ENCODE measurements at places on chromosomes 4 and X. TPM values are rescaled to one million over a fixed set of nuclear protein-coding genes. Genes with fewer than 3 reads are reported as not detected.

GRCh38 chr4:65653740-65654361 lies 16.4 kb downstream of the EPHA5 start:
- no peak for DNase-seq
- no peaks in the 10 kb centered on the region for H3K27me3 ChIP-seq
- H3K27ac ChIP-seq = no peak overlapping the region
- no peak overlapping the region for H3K4me3 ChIP-seq

- no peaks in the 10 kb centered on the region for H3K27me3 ChIP-seq
- no peak overlapping the region for H3K4me3 ChIP-seq
- no peak overlapping the region for H3K27ac ChIP-seq
- no peak for DNase-seq
- no peaks in the 10 kb centered on the region for H3K4me1 ChIP-seq
These were observed 66.2 kb downstream of the MAB21L2 start for GRCh38 chr4:150648123-150648522.

DNA sequence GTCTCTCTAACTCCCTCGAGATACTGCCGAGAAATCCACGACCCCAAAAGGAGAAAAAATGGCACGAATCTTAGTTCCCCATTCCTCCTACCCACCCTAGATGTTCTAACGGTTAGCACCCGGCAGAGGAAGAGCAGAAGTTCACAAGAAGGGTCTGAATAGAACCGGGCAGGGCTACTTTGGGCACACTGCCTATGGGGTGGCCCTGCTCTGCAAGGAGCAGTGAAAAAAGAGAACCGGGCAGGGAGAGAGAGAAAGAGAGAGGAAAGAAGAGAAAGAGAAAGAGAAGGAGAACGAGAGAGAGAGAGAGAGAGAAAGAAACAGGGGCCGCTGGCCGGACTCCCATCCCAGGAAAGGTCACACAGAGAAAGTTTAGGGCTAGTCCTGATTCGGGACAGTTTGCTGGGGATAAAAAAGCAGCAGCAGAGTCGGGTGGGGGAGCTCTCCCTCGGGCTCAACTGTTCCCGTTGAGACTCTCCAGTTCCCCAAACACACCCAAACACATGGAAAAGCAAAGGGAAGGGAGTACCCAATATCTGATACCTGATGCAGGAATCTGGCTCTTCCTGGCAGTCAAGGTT lies 468 bp downstream of the GLA start:
- DNase-seq = no peak
- H3K36me3 ChIP-seq = no peaks in the 10 kb centered on the region
- H3K27ac ChIP-seq = peak overlapping the region; percentile 85
- peak overlapping the region; percentile 77 for H3K4me3 ChIP-seq
- peaks cover 15% of the 10 kb centered on the region for H3K4me1 ChIP-seq

DNA sequence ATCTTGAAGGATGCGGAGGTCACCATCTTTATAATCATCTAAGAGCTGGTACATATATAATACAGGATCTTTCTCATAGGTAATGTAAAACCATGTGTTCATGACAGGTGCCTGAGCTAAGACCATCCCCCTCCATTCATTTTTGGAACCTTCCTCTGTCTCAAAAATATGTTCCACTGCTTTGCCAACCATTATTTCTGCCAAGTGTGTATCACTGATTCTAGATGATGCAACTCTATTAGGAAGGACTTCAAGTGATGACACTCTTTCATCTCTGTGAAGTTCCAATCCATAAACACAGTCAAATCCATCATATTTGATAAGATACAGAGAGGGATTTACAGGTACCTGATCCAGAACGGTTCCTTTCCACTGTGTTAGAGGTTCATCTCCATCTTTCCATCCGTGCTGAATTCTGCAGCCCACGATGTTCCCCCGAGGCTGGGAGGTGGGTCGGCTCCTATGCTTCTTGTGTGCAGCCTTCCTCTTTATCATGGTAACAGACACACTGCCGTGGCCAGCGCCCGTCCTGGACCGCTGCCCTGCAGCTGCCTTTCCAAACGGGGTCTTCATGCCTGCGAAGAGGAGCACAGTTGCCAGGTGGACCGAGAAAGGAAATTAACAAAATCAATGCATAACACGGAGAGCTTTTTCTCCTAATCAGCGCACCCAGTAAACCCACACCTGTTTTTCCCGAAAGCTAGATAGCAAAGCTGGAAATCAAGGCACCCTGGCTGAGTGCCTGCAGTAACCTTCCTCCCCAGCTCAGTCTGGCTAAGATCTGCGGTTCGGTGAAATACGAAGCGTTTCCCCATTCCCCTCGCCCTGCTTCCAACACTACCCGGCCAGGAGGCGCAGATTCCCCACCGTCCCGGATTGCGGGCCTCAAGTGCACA lies 718 bp downstream of the SPIN3 start:
- no peaks in the 10 kb centered on the region for H3K36me3 ChIP-seq
- H3K4me1 ChIP-seq = peaks cover 6% of the 10 kb centered on the region
- peak overlapping the region; percentile 33 for H3K4me3 ChIP-seq
- no peak for DNase-seq

DNA sequence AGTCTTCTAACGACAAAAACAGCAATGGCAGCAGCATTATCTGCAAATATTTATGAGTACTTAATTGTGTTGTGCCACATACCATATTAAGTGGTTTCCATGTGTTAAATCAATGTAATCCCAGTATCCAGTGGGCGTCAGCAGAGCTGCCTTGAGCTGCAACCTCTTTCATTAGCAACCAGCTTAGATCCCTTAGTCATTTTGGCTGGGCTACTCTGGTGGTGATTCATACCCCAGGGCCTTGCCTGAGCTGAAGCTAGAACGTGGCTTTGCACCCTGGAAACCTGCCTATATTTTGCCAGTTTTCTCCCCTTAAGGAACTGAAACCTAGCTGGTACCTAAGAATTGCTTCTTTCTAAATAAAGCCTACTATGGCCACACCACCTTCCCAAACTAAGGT lies 474.3 kb upstream of the FTHL17 start:
- H3K4me1 ChIP-seq = no peaks in the 10 kb centered on the region
- no peaks in the 10 kb centered on the region for H3K27me3 ChIP-seq
- no peaks in the 10 kb centered on the region for H3K36me3 ChIP-seq
- H3K27ac ChIP-seq = no peak overlapping the region
- DNase-seq = no peak

GRCh38 chr4:115596265-115597001 lies 483.0 kb upstream of the NDST4 start:
- H3K36me3 ChIP-seq = no peaks in the 10 kb centered on the region
- DNase-seq = no peak
- no peak overlapping the region for H3K4me3 ChIP-seq
- no peak overlapping the region for H3K27ac ChIP-seq

DNA sequence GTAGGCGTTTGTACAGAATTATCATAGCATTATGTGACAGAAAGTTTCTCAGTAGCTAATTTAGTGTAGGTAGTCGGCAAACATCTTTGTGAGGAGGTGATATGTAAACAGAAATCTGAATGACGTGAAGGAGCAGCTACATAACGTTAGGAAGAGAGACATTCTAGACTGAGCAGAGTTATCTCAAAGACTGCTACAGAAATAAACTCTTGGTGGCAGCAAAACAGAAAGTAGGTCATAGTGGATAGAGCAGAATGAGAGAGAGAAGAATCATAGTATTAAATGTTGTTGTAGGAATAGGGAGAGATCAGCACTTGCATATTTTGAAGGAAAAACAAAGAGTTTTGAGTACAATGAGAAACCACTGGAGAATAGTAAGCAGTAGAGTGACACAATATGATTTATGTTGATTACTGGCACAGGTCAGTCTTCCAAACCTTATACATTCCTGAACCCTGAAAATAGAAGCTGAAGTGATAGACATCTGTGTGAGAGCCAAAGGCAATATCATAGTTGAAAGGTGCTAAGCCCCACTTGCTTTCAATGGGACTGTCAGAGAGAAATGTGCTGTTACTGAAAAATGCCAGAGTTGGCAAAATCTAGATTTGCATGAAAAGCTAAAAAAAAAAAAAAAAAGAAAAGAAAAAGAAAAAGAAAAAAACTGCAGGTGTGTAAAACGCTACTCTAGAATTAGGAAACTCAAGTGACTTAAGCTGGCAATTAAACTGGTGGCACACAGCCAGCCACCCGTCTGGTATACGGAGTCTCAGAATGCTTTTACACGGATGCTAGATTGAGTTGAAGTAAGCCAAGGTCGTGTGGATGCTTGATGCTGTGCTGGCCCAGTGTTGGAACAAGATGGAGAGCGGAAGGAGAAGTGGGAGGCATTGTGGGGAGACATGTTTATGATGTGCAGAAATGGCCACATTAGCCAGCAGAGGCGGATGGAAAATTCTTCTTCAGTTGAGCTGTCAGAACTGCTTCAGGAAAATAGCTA lies 750.2 kb upstream of the HS3ST1 start:
- H3K4me1 ChIP-seq = no peaks in the 10 kb centered on the region
- no peaks in the 10 kb centered on the region for H3K36me3 ChIP-seq
- H3K27ac ChIP-seq = no peak overlapping the region
- H3K27me3 ChIP-seq = no peaks in the 10 kb centered on the region
- DNase-seq = no peak

DNA sequence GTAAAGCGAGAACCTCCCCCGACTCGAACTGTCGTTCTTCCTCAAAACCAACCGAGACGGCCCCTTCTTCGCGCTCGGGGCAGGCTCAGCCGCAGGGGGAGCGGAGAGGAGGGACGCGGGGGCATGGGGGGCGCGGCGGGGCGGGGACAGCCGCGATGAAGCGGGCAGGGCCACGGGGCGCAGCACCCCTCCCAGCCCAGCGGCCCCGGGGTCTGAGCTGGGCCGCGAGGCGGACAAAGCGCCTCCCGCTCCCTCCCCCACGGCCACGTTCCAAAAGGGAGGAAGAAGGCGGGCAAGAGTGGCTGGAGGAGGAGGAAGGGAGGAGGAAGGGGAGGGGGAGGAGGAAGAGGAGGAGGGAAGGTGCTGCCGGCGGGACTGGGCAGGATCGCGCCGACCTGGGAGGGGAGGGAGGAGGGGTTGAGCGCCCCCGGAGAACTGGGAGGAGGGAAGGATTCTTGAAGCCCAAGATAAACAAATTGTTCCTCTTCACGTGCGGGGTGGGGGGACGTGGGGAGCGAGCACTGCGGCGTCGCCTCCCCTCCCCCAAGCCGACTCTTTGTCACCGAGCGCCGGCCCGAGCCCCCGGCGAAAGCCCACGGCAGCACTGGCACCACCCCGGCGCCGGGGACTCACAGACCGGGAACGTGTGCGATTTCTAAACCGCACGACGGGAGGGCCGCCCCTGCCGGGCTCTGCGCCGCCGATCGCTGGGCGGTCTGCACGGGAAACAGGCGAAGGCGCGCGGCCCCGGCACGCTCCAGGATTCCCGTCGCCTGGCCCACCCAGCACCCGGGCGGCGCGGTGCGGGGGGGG lies 2.9 kb downstream of the MAML3 start:
- H3K27ac ChIP-seq = peak overlapping the region; percentile 76
- peak overlapping the region; percentile 83 for H3K4me3 ChIP-seq
- no peaks in the 10 kb centered on the region for H3K36me3 ChIP-seq
- DNase-seq = peak; percentile 77
- peaks cover 42% of the 10 kb centered on the region for H3K4me1 ChIP-seq
- no peaks in the 10 kb centered on the region for H3K27me3 ChIP-seq

- H3K27me3 ChIP-seq = no peaks in the 10 kb centered on the region
- H3K4me1 ChIP-seq = no peaks in the 10 kb centered on the region
- no peaks in the 10 kb centered on the region for H3K36me3 ChIP-seq
- no peak overlapping the region for H3K27ac ChIP-seq
- no peak for DNase-seq
- no peak overlapping the region for H3K4me3 ChIP-seq
These were observed 63.8 kb downstream of the DLG3 start for GRCh38 chrX:70508296-70508911.

DNA sequence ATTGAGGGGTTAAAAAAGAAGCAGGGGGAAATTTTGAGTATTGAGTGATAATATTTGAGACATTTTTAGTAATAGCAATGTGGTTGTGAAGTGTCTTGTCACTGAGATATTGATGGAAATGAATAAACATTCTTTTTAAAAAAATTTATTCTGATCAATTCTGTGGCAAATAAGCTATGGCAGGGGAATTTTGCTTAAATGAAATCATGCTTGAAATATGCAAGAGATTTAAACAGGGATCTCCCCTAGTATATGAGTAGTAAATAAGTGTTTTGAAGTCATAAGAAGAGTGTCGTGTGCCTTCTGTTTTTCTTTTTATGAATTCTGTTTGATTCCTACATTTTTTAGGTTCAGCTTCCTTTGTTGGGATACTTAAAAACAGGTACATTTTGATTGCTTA lies 23.2 kb downstream of the IL15 start:
- H3K27me3 ChIP-seq = no peaks in the 10 kb centered on the region
- no peak overlapping the region for H3K4me3 ChIP-seq
- no peaks in the 10 kb centered on the region for H3K4me1 ChIP-seq
- no peak overlapping the region for H3K27ac ChIP-seq
- no peaks in the 10 kb centered on the region for H3K36me3 ChIP-seq
- DNase-seq = no peak

- DNase-seq = no peak
- H3K4me3 ChIP-seq = no peak overlapping the region
- H3K27ac ChIP-seq = no peak overlapping the region
- H3K4me1 ChIP-seq = no peaks in the 10 kb centered on the region
- H3K27me3 ChIP-seq = peaks cover 80% of the 10 kb centered on the region
- no peaks in the 10 kb centered on the region for H3K36me3 ChIP-seq
These were observed 118.4 kb downstream of the FAM53A start for GRCh38 chr4:1565598-1566295.

GRCh38 chr4:70734971-70735370 lies 13.2 kb downstream of the RUFY3 start:
- H3K27ac ChIP-seq = peak overlapping the region; percentile 82
- peak overlapping the region; percentile 28 for H3K4me3 ChIP-seq
- H3K27me3 ChIP-seq = no peaks in the 10 kb centered on the region
- no peaks in the 10 kb centered on the region for H3K36me3 ChIP-seq

DNA sequence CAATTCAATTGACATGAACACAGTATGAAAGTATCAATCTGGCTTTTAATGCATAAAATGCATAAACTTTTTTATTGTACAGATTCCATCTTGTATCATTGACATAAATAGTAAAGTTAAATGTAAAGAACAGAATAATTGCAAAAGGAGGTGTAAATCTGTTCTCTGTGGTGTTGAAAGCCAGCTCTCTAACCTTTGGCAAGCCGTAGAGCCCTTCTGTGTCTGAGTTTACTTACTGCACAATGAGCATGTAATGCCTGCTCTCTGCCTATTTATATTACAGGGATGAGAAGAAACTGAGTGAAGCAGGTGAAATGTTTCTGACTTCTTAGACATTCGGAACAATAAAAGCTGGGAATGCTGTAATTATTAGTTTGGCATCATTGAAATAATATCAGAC lies 389.3 kb upstream of the EPHA5 start:
- no peaks in the 10 kb centered on the region for H3K4me1 ChIP-seq
- H3K27ac ChIP-seq = no peak overlapping the region
- H3K27me3 ChIP-seq = no peaks in the 10 kb centered on the region
- DNase-seq = no peak
- H3K4me3 ChIP-seq = no peak overlapping the region

The CXCL6 gene
- not detected for total RNA-seq

The SPANXA1 gene
- not detected for total RNA-seq

The PASD1 gene
- total RNA-seq = not detected

The IRS4 gene
- total RNA-seq = not detected

The FRG2 gene
- not detected for total RNA-seq

All from T-cell (primary cell).